NCI-H1417 (cell line): ENCODE measurements at places on chromosomes 4 and X.

DNA sequence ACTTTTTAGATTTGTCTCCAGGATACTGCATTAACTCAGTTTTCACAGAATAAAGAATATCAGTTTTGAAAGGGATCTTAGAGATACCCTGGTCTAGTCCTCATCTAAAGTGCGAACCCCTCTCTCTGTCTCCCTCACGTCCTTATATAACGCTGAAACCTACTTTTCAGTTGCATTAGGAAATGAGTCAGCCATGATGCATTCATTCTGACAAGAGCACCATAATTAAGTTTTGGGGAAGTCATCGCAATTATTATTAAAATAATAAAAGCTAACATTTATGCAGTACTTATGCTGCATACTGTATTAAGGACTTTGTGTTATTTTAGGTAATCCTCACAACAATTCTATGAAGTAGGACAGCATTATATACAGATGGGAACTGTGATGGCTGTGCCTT is 116.1 kb downstream of the REELD1 start:
- DNase-seq: no peak

- DNase-seq: no peak
Observed at GRCh38 chrX:109753256-109753655, 20.2 kb upstream of the ACSL4 start.

- DNase-seq: no peak
Observed at GRCh38 chr4:86556791-86557415, 37.2 kb upstream of the PTPN13 start.

- DNase-seq: no peak
Observed at GRCh38 chr4:54400188-54400587, 171.1 kb downstream of the PDGFRA start.

DNA sequence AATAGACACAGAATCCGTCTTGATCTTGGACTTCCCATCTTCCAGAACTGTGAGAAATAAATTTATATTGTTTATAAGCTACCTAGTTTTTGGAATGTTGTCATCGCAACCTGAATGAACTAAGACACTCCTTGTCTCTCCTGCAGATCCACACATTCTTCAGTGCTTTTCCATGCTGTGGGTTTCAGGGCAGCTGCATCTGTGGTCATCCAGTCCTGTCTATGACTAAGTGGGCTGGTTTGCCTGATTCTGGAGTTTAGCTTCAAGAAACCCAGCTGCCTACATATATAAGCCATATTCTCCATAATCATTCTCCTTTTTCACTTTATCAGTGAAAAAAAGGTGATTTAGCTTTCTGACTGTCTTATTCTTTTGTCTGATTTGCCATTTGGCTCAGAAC is 170.3 kb upstream of the KIT start:
- no peak for DNase-seq

GRCh38 chrX:12820737-12821136 is 29.5 kb downstream of the PRPS2 start:
- no peak for DNase-seq

DNA sequence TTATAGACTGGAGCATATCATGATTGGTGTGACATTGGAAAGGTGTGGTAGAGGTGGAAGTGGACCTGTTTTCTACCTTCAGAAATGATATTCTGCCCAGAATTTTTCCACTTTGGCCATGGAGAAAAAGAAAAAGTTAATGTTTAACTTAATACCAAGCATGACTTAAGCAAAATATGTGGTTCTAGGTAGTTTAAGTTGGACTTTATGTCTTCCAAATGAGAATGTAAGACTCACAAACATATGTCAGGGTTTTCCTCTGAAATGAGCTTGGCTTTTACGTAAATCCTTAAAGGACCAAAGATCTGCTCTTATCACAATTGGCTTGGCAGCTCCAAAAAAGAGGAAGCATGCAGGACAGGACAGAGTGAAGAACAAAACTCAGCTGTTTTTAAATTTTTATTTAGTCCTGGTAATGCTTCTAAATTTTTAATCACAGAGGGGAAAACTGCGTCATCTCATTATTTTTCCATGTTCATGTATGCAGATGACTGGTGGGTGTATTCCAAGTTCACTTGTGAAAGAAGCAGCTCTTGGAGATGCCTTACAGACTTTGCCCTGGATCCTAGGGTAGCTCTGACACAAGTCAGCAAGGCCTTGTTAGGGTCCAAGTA is 98.2 kb downstream of the ANK2 start:
- DNase-seq: no peak

- peak; percentile 70 for DNase-seq
Observed at GRCh38 chrX:154750301-154751202, at the start of gene GAB3. TSS of gene GAB3 (minus strand) at chrX:154751077. CDS start at chrX:154751025, 52 bp downstream.

GRCh38 chr4:106614441-106614840 is 245.9 kb upstream of the GIMD1 start:
- no peak for DNase-seq

- DNase-seq: no peak
Observed at GRCh38 chrX:153931748-153932147, 3.1 kb downstream of the NAA10 start.

DNA sequence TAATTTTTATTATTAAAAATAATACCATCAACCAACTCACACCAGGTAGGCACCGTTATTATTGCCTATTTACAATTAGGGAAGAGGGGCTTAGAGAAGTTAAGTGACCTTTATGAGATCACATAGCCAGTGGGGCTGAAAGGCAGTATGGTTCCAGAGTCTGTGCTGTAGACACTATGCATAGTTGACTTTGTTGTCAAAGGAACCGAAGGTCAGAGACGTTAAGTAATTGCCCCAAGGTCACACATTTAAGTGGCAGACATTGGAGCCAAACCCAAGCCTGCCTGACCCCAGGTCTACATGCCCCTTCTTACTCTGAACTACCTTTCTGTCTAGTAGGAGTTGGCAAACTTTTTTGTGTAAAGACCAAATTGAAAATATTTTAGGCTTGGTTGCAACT is 36.4 kb downstream of the RHOH start:
- DNase-seq: no peak

DNA sequence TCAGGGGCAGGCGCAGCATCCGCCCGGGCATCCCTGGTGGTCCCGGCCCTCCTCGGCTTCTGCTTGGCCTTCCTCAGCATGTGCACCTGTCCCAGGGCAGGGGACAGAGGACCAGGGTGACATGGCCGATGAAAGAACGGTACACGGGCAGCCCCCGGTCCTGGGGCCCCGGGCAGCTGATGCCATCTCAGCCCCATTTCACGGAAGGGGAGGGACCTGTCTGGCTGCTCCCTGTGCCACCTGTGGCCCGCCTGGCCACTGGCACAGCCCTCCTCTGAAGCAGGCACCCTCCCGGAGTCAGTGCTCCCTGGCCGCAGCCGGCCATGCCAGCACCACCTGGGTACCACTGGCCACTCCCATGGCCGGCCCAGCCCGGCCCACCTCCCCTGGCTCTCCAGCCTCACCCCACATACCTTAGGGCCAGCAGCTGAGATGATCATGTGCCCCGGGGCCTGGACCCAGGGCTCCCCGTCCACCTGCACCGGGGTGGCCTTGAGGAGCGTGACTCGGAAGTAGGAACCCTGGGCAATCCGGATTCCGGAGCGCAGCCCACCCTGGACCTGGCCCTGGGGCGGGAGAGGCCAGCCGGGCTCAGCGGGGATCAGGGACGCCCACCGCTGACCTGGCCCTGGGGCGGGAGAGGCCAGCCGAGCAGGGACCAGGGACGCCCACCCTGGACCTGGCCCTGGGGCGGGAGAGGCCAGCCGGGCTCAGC is 12.6 kb downstream of the DGKQ start:
- no peak for DNase-seq

- peak; percentile 18 for DNase-seq
Observed at GRCh38 chr4:76639288-76639687, 204.3 kb downstream of the SHROOM3 start.

DNA sequence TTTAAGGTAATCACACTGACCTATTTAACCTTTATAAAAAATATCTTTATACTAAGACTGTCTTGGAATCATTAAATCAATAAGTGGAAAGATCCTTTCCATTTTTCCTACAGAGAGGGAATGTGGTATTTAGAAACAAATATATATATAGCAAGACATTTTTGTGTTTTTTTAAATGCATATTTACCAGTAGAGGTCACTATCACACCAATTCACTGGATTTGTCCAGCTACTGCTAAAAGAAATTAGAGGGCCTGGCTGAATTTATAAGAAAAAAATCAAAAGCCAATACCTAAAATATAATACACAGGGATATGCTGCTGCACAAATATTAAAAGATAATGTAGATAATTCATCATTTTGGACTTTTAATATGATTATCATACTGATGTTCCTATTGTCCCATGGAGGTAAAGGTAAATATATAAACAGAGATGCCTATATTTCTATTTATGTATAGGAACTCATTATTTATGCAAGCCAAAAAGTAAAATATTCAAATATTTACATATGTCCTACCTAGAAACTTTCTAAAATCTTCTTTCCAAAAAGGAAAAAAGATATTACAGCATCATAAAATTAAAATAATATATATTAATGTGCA is 69.5 kb downstream of the PDE5A start:
- peak; percentile 2 for DNase-seq

DNA sequence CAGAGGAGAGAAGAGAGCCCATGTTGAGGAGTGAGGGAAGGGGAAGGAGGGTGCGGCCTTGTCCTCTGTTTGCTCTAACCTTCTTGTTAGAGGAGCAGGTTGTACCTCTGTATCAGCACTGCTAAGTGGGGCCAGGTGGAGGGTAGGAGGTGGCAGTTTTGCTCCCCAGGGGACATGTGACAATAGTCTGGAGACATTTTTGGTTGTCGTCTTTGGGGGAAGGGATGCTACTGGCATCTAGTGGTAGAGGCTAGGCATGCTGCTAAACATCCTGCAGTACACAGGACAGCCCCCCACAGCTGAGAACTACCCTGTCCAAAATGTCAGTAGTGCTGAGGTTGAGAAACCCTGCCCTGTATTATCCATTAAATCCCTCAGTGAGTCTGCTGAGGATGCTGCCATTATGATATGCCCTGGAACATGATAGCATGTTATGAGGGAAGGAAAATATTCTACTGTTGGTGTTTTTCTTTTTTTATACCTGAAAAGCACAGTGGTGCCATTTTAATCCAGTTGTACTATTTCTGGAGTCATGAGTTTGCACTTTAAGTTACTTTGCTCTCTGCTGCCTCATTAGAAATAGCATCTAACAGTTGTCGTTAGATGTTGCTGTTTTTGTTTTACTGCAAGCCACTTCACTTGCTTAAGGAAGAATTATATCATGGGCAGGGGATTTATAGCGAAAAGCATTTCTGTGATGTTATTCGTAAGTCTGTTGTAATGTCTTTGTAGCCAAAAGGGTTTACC is 90.6 kb downstream of the LRP2BP start:
- DNase-seq: peak; percentile 74

DNA sequence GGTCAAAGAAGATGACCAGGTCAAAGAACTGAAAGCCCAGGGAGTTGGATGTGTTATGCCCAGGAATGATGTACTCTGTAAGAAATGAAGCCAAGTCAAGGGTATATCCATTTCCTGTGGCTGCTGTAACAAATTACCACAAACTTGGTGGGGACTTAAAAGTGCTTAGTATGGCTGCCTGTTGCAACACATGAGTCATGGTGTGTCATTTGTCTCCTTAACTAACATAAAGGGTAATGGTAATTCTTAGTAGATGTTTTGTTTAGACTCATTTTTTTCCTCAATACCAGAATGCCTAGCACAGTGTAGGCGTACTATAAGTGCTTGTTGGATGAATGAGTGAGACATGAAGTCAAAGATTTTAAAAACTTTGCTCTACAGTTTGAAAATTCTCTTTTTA is 45.7 kb downstream of the SYTL5 start:
- no peak for DNase-seq

- peak; percentile 30 for DNase-seq
Observed at GRCh38 chr4:161419822-161420221, 744.0 kb downstream of the FSTL5 start.

DNA sequence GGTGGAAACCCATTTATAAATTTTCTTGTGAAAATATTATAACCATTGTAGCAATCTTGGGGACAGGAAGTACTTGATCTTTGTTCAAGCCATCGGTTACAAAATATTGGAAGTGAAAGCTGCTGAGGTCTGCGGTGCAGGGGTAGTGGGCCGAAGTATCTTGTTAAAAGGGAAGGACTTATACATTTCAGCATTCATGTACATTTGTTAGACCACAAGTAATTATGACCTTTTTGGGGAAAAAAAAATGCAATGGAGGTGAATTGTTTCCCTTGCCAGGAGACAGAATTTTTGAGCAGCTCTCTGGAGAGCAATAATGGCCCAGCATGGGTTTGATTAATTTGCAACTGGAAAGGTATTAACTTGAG is 121.3 kb downstream of the EGF start:
- DNase-seq: no peak

DNA sequence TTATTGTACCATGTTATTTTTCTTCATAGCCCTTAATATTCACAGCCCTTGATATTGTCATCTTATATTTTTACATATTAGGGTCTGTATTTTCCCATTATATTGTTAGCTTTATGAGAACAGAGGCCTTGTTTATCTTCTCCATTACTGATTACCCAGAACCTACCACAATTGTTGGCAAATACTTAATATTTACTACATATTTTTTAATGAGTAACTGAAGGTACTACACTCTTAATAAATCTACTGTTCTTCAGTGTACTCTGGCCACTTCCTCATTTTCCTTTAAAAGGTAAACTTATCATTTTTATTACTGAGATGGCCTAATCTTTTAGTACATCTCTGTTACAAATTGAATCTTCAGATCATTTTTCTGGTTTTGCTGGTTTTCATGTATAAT is 133.5 kb downstream of the COL4A5 start:
- no peak for DNase-seq

DNA sequence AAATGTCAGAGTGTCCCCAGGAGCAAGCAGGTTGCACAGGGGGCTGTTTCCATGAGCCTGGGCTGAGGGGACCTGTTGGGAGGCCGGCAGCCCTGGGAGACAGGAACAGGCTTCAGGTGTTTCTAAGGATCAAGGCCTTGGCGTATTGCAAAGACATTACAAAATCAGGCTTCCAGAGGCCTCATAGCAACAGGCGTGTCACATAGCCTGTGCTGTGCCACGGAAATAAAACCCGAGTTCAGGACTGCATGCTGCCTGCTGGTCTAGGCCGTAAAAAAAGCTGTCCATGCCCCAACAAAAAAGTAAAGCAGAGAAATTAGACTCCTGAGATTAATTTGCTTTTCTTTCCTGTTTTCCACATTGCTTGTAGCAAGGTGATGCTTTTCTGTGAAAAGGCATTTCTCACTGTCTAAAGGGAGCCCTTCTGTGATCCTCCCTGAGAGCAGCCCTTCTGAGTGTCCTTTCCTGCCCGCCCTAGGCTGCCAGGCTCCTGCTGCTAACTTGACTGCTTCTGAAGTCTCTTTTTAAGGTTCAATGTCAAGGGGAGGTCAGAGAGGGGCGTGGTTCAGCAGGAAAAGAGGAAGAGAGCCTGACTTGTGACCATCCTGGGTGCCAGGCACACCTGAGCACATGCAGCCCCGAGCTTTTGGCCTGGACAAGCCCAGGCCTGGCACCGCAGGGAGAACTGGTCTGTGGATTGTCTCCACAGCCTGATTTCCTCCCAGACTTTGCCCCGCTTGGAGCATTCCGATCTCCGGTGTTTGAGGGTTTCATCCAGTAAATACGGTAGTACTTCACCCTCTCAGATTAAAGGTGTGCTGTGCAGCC is 21.3 kb downstream of the SHROOM2 start:
- no peak for DNase-seq

- DNase-seq: no peak
Observed at GRCh38 chr4:70930530-70931256, 28.5 kb downstream of the MOB1B start.

GRCh38 chr4:15398001-15398400 is 29.8 kb upstream of the C1QTNF7 start:
- no peak for DNase-seq

GRCh38 chrX:118126286-118126685 is 9.7 kb upstream of the KLHL13 start:
- no peak for DNase-seq
